ENCODE measurements at places on chromosomes 3 and 15. TPM values are rescaled to one million over a fixed set of nuclear protein-coding genes. Genes with fewer than 3 reads are reported as not detected.

Gene CADPS
- total RNA-seq, result not detected

Gene DUOX2
- not detected for total RNA-seq

Gene KY
- 0.32 TPM for total RNA-seq

Gene SHC4
- total RNA-seq, result 3.5 TPM

Gene SOX2
- total RNA-seq, result not detected

Gene BLM
- 4.8 TPM for total RNA-seq

Gene GPR160
- total RNA-seq, result under 0.01 TPM

Gene SERPINI2
- not detected for total RNA-seq

Gene OIP5
- total RNA-seq, result 8.6 TPM

Gene CCDC33
- 0.86 TPM for total RNA-seq

Gene TEX55
- not detected for total RNA-seq

Gene CCRL2
- total RNA-seq, result 0.64 TPM

Gene DNAJC17
- 24.5 TPM for total RNA-seq

Gene SLC30A4
- total RNA-seq, result 11.9 TPM

Gene PTPN23
- 25.4 TPM for total RNA-seq

Gene NT5DC2
- total RNA-seq, result 45.8 TPM

Gene DUOXA2
- total RNA-seq, result not detected

Gene SLC2A2
- under 0.01 TPM for total RNA-seq

Gene FBXO45
- total RNA-seq, result 9.3 TPM

Gene REC114
- total RNA-seq, result not detected

Gene P2RY13
- not detected for total RNA-seq

Gene NEK11
- 7.7 TPM for total RNA-seq

Gene SUSD5
- 2.2 TPM for total RNA-seq

Gene ECE2
- total RNA-seq, result not detected

Gene ACAN
- not detected for total RNA-seq

Gene COL8A1
- total RNA-seq, result 324 TPM

Gene IL20RB
- total RNA-seq, result 1.6 TPM

Gene PROK2
- total RNA-seq, result not detected

Gene MGLL
- 82.1 TPM for total RNA-seq

Gene ACTC1
- total RNA-seq, result under 0.01 TPM

Gene CKMT1A
- total RNA-seq, result not detected

Gene CFAP91
- total RNA-seq, result 0.43 TPM

Gene ADAMTS9
- total RNA-seq, result 1.9 TPM

Gene ABI3BP
- 4.2 TPM for total RNA-seq

Gene FBXL2
- total RNA-seq, result 16.8 TPM

Gene FRMD4B
- total RNA-seq, result under 0.01 TPM

Gene SCN11A
- total RNA-seq, result under 0.01 TPM

Gene AP3B2
- 0.64 TPM for total RNA-seq

Gene CXCR6
- total RNA-seq, result under 0.01 TPM

Gene LOXL1
- 99.9 TPM for total RNA-seq

Gene CFAP44
- total RNA-seq, result 1.9 TPM

Gene MORC1
- total RNA-seq, result not detected

Gene UBE2E2
- total RNA-seq, result 30.3 TPM

Gene THRB
- 5.2 TPM for total RNA-seq

Gene SLC24A1
- total RNA-seq, result 9.3 TPM

Gene CASR
- total RNA-seq, result not detected

Gene ANKRD63
- total RNA-seq, result not detected

Gene CCNB2
- total RNA-seq, result 27.2 TPM

Gene MEGF11
- total RNA-seq, result not detected

Gene PPIB
- total RNA-seq, result 654 TPM

Gene CLDN18
- total RNA-seq, result not detected

Gene GCNT3
- under 0.01 TPM for total RNA-seq

Gene SLC6A20
- not detected for total RNA-seq

Gene DUSP7
- 20.9 TPM for total RNA-seq

Gene PRR20G
- total RNA-seq, result not detected

All from fibroblast of villous mesenchyme (primary cell).